Glutamatergic neuron (in vitro differentiated cells): ENCODE measurements at places on chromosomes 1 and 21. TPM values are rescaled to one million over a fixed set of nuclear protein-coding genes. Genes with fewer than 3 reads are reported as not detected.

Gene TNFRSF8
- not detected for total RNA-seq

Gene MNDA
- total RNA-seq, result not detected

DNA sequence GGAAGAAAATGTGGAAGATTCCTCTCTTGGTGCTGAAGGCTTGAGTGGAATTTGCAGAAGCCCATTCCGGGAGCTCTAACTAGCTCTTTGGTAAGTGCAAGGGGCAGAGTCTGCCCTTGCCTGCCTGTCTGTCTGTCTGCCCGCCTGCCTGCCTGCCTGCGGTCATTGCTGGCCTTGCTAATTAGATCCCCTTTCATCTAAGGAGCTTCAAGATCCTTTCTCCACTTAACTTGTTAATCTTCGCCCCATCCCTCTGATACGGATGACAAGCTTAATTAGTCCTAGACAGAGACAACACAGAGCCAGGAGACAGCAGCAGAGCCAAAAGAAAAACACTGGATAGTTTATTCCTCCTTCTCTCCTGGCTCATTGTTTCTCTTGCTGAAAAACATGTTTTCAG, 80.2 kb upstream of the GADD45A start:
- no peak for DNase-seq

GRCh38 chr1:213192026-213192425, 141.0 kb downstream of the RPS6KC1 start:
- no peak for DNase-seq

GRCh38 chr1:241411776-241412338, 54.9 kb upstream of the RGS7 start:
- no peak for DNase-seq

GRCh38 chr1:81998165-81998564, 197.4 kb downstream of the ADGRL2 start:
- no peak for DNase-seq
